Amniotic epithelial cell (primary cell): ENCODE measurements at places on chromosomes 5 and 9.

DNA sequence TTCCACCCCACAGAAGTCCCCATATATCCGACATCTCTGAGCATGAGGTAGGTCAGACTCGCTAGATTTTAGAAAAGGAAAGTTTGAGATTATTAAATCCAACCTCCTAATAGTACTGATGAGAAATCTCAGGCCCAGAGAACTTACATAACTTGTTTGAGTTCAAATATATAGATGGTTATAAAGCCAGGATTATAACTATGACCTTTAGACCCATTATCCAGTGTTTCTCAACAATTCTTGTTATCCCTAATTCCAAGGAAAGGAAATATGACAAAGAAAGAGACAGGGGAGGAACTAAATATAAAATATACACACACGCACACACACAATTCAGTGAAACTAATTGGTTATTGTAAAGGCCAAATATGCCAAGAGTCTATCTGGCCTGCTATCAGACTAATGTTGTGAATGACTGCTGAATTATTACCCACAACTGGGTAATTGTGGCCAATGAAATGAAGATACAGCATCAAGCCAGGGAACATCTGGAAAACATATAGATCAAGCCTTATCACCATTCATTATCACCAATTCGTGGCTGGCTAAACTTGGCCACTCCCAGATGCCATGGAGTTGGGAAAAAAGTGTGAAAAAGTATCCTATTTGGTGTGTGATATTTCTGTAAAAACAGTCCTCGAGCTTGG is 248.4 kb downstream of the PRELID2 start:
- no peak for DNase-seq

GRCh38 chr9:121199921-121200320 is 1.7 kb downstream of the RAB14 start:
- no peak for DNase-seq

GRCh38 chr9:120441426-120442307 is 138.3 kb downstream of the CDK5RAP2 start:
- DNase-seq: peak; percentile 95

- DNase-seq: no peak
Observed at GRCh38 chr9:131892902-131893500, 153.1 kb upstream of the RAPGEF1 start.

DNA sequence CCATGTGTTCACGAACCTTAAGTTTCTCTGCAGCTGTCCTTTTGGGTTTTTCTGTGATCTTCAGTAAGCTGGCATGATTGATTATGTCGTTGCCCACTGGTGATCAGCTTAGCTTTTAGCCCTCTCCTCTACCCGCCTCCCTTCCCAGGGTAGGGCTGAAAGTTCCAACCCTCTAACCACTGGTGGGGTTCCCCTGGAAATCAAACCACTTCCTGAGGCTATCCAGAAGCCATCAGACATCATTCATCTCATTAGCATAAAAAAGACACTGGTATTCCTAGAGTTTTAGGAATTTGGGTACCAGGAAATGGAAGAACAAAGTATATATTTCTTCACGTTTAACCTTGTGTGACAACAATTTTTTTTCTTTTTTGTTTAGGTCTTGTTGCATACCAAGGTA is 29.8 kb downstream of the SPIN1 start:
- DNase-seq: no peak

- DNase-seq: peak; percentile 46
Observed at GRCh38 chr9:97900738-97901565, 21.3 kb downstream of the TRMO start.

- DNase-seq: peak; percentile 82
Observed at GRCh38 chr5:106397700-106398099, 1273.0 kb downstream of the EFNA5 start.

DNA sequence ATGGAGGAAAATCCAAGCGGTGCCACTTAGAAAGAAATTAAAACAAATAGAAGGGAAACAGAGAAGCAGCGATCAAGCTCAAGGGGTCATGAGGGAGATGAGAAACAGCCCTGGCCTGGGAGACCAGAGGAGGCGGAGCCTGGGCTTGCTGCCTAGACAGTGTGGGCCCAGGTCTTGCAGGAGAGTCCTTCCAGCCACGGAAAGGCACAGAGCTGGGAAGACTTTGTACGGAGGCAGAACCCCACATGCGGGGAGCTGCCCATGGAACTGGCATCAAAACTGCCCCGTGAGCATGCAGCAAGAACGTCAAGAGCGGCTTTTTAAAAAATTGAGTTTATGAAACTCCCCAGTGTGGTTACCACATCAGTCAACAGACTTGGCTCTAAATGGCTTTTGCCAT is 119.4 kb downstream of the IRX1 start:
- no peak for DNase-seq

DNA sequence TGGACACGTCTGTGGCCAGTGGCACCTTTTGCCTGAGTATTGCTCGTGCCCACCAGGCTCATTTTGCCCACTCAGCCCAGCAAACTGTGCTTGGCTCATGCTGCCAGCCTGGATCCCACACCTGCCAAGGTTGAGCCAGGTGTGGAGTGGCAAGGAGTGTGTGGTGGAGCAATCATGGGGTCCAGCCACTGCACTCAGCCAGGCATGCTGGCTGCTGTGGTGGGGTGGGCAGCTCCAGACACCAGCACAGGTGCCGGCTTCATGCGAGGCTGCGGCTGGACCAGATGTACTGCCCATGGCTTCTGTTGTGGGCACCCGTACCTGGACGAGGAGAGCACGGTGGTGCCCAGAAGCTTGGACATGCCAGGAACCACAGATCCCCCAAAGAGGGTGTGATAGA is 364.1 kb downstream of the TMEM38B start:
- DNase-seq: no peak

DNA sequence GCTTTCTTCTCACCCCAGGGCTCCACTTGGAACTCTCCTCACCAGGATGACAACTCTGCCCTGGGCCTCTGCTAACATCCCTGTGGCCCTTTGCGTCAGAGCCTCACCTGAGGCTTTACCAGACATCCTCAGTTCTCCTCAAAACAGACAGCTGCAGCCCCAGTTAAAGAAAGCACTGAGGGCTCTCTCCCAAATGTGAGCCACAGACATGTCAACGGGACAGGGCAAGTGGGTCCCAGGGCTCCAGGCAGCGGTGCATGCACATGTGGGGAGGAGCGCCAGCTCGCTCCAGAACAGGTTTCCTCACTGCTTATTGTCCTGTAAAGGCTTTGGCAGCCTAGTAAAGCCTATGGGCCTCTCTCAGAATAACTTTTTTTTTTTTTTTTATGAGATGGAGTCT is 37.3 kb downstream of the IPPK start:
- DNase-seq: no peak

GRCh38 chr5:94082405-94082804 is 341.0 kb upstream of the POU5F2 start:
- no peak for DNase-seq

DNA sequence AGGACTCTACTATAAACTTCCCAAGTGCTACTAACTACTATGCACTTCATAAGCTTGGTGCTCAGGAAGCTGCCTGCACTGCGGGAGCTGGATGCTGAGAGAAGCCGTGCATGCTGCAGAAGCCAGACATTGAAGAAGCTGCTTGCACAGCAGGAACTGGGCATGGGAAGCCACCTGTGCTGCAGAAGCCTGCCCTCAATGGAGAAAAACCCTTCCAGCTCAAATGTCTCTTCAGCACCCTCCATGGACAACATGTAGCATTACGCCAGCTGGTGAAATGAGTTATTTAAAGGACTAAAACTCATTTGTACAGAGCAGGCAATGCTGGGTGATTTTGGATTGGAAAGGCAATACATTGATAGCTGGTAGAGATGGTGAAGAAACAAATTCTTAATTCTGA is 247.2 kb downstream of the KIF4B start:
- DNase-seq: no peak

GRCh38 chr5:74184649-74185048 is 455.9 kb downstream of the ENC1 start:
- no peak for DNase-seq

DNA sequence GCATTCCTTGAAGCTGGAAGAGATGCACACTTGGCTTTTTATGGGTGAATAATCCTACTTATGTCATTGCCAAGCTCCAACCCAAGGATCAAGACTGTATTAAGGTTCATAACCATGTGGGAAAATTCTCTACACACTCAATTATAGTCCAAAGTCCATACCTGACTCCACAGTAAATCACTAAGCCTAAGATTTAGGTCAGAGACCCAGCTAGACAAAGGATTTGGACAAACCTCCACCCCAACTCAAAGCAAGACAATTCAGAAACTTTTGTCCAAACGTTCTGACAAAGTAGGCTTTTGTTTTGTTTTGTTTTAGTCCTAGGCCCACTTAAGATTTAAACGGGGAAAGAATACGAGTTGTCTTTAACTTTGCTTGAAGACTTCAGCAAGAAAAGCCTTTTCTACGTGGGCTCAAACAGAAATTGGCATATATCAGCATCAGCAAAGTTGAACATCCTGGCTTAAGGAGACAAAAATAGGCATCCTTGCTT is 1.7 kb downstream of the MEGF9 start:
- DNase-seq: no peak

DNA sequence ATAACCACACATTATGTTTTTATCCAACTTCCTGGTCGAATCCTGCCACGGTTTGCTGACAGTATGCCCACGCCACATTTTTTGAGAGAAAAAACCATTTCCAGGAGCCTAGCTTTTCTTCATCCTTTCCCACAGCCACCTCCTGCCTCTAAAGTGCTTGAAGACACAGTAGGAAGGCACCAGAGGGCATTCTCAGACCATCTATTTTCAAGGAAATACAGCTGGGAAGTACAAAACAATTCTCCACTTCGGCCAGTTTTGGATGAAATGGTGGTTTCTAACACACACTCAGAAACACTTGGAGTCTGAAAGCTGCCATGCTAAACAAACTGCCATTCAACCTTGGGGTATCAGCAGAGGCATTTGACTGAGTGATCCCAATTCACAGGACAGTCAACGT is 86.3 kb upstream of the RPS23 start:
- peak; percentile 64 for DNase-seq

- DNase-seq: peak; percentile 38
Observed at GRCh38 chr5:111755942-111756381, 1.0 kb downstream of the NREP start.
